ENCODE measurements at places on chromosomes 3 and 15.

- no peak for DNase-seq
Observed at GRCh38 chr15:66288093-66288492, 5.3 kb upstream of the DIS3L start.

- no peak for DNase-seq
Observed at GRCh38 chr3:62936626-62937254, 61.5 kb upstream of the CADPS start.

GRCh38 chr15:40197434-40197833 lies 36.6 kb downstream of the BUB1B start:
- DNase-seq, result no peak

DNA sequence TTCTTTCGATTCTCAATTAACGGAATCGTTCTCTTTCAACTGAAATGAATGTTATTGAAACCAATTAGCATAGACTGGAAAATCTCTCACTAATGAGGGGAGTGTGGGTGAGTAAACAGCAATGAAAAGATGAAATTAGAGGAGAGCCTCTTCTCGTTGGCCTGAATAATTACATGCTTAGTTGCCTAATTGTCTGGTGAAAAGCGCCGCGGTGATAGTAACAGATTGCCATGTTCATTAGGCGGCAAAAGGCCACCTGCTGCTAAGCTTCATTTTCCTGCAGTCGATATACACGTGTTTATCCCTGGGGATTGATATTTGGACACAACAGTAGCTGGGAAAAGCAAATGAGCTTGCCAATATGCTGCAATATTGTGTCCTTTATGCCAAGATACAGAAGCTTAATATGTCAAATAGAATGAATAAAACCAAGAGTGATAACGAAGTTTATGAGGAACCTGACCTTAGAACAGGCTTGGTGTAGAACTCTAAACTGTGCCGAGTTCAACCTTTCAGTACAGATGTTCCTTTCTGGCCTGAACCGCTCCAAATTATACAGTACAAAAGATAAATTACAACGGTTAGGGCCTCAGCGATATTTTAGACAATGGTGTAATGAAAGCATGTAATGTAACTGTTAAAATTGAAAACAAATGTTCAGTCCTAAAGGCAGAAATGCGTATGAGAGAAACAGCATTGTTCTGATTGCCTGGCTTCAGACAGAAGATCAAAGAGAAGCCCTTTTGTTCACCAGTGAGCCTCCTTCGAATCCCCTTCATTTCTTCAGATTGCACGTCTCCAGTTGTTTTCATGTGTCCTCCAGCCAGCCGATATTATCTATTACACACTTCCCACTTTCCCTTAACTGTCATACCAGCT lies 185.2 kb downstream of the SHOX2 start:
- no peak for DNase-seq

DNA sequence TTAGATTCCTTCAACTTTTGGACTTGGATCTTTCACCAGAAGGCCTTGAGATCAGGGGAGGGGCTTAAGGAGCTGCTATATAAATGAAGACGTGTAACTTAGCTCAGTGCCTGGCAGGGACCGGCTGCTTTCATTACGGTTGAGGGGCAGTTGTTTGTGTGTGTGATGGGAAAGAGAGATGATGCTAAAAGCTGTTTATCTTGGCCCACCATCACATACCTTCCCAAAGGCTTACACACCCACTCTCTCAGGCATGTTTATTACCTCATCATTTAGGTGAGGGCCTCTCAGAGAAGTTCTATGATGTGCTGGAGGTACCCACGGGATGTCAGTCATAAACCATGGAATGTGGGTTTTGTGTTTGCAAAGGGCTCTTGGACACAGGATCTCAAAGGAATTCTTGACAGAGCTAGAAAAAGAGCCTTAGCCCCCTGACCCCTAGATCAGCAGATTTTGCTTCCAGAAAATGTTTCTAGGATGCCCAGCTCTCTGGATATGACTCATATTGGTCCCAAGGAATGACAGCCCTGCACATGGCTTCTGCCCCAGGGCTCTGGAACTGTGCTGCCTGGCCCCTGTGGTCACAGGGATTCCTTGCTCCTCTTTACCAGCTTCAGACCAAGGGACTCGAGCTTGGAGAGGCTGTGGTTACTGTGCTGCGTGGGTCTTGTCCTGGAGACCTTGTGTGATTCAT lies 15.9 kb upstream of the SMAD3 start:
- no peak for DNase-seq

GRCh38 chr15:100334905-100335304 lies 6.9 kb downstream of the ADAMTS17 start:
- no peak for DNase-seq

DNA sequence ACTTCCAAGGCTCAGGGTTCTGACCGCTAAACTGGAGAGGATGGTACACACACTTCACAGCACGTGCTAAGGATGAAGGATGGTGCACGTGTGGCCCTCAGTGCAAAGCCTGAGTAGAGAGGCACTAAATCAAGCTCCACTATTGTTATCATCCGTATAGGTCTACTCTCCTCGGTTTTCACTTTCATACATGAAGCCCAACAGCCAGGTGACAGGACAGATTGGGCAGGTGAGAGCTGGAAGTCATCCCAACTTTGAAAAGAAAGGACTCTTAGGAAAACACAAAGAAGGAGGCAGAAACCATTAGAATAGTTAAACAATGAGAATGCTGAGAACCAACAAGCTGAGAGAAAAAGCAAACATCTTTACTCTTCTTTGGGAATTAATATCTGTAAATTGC lies 21.1 kb downstream of the MAGI1 start:
- no peak for DNase-seq

- DNase-seq, result no peak
Observed at GRCh38 chr15:78107471-78107870, 15.1 kb downstream of the SH2D7 start.

- DNase-seq, result no peak
Observed at GRCh38 chr3:54931182-54931581, 3.3 kb upstream of the LRTM1 start.

DNA sequence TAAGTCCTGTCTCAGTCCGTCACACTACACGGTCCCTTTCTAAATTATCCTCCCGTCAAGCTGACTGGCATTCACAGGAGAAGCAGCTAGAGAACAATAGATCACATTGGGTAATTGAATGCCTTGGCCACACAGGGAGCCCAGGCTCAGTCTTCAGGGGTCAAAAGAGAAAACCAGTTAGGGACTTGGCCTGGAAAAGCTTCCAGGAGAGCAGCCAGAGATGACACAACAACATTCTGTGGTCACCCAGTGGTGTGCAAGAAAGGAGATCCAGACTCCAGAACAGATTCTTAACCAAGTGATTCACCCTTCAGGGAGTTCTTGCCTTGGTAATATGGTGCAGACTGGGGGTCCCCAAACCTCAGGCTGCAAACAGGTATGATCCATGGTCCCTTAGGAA lies 15.9 kb downstream of the ARHGAP31 start:
- no peak for DNase-seq

DNA sequence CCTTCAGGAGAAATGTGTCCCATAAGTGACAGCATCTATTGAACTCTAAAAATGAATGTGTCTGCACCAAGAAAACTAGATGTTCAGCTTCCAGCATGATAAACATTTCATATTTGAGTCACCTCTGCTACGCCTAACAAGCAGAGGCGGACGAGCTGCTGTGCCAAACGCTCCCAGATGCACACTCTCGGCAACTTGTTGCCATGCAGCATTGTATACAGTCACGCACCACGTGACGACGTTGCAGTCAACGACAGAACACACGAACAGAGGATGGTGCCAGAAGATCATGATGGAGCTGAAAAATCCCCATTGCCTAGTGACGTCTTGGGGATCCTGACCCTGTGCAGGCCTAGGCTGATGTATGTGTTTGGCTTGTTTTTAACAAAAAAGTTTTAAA lies 137.5 kb downstream of the XXYLT1 start:
- no peak for DNase-seq

Data from naive thymus-derived CD8-positive, alpha-beta T cell (primary cell).